ENCODE measurements at places on chromosomes 7 and 10.

DNA sequence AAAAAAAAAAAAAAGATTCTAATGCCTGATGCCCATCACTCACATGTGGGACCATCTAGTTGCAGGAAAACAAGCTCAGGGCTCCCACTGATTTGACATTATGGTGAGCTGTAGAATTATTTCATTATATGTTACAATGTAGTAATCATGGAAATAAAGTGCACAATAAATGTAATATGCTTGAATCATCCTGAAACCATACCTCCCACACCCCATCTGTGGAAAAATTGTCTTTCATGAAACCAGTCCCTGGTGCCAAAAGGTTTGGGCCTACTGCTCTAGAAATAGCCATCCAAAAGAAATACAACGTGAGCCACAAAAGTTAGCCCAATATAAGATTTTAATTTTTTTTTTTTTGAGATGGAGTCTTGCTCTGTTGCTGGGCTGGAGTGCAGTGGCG lies 265.1 kb downstream of the PRPF18 start:
- DNase-seq, result no peak

DNA sequence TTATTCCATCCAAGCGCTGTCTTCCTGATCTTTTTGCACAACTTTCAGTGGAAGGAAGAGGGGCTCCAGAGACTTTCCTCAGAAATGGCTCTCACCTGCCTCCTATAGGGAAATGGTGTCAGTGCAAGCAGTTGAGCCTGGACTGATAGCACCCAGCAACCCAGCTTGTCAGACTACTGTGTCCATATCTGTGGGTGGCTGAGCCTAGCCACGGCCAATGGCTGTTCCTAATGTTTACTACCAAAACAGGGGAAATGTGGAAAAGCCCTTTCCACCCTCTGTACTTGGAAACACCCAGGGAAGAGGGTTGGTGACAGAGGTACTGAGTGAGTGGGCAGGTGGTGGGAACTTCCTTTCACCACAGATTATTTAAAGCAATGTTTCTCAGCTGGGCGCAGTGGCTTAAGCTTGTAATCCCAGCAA lies 4.3 kb upstream of the YKT6 start:
- no peak for DNase-seq

- no peak for DNase-seq
Observed at GRCh38 chr10:71649631-71650030, 69.9 kb downstream of the C10orf105 start.

DNA sequence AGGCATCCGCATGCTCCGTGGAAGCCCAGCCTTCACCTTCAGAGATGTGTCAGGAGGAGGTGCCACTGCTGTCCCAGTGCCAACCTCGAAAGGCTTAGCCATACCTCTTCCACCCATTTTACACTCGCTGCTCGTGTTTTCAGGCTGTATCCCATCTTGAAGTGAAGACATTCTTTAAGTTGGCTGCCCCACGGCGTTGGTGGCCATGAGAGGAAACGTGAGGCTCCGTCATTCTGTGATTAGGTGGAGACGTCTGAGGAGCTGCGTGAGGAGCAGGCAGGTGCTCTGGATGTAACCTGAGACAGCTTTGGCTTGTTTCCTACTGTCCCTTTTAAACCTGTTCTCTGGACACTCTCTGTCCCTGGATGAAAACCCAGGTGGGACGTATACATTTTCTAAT lies 159.9 kb upstream of the RNF32 start:
- DNase-seq, result no peak

DNA sequence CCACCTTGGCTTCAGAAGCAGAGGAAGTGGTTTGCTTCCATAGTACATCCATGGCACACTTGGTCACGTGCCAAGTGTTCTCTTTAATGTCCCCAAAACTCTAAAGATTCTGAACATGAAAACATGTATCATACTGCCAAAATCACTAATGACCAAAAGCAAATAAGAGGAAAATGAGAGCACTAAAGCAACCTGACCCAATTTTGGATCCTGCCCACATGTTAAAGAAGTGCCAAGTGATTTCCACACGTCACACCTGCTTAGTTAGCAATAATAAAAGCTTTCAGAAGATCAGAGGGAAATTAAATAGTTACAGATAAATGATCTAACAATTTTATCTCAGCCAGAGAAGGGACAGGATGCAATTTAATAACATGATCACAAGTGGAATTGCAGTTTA lies 1170.0 kb downstream of the XPNPEP1 start:
- DNase-seq, result no peak

- no peak for DNase-seq
Observed at GRCh38 chr10:112145263-112145662, 38.3 kb downstream of the GPAM start.

DNA sequence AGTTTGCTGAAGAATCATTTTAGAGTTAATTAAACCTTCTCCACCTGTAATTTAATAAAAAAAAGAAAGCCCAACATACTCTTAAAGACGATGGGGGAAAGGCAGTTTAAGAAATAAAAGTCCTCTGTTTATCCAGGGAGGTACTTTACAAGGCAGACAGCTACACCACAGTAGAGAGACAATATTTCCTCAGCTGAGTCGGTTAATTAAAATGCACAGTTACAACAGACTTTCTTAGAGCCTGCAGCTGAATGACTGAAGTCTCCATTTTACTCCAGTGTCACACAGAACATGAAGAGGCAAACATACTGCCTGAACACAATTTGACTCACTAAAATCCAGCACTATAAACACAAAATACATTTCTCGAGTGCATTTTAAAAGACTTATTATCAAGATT lies 15.1 kb downstream of the LRRTM3 start:
- DNase-seq, result no peak

GRCh38 chr7:129748356-129749109 lies 137.0 kb downstream of the NRF1 start:
- no peak for DNase-seq

- DNase-seq, result no peak
Observed at GRCh38 chr7:87219545-87220025, at the start of gene TMEM243. TMEM243 (minus strand) TSS chr7:87219732; CDS start chr7:87219503, 229 bp downstream.

GRCh38 chr10:75922435-75922834 lies 491.0 kb downstream of the LRMDA start:
- no peak for DNase-seq

DNA sequence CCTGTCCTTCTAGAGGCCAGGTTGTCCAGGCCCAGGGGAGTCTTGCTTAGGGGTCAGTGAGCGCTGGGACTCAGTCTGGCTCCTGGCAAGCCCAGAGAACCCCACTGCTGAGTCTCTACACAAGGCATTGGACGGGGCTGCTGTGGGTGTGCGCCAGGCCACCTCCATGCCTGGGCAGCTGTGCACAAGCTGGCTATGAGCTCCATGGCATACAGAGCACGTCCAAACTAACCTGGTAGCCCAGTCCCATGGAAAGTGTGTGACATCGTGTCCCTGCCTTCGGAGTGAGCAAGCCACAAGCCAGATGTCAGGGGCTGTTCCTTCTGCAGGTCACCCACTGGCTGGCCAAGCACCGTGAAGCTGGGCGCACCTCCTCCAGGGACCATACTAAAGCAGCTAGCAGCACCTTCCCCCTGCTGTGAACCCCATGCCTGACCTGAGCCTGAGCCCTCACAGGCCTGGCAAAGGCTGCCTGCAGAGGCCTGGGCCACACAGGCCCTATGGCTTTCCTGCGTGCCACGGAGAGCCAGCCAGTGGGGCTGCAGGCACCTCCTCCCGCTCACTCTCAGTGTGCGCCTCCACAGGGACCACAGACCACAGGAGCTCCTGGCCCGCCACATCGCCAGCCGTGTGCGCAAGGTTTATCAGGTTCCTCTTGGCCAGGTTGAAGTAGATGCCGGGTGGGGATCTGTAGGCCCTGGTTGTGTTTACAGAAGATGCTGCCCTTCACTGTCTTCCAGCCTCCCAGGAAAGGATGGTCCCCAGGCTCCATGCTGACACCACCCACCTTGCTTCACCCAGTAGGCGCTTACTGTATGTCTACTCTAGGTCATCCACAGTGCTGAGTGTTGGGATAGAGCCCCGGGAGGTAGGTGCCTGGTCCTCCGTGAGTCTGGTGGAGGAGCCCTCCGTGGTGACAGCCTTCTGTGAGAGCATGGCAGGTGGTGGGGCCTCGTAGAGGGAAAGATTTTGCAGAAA lies 219.7 kb downstream of the EBF3 start:
- no peak for DNase-seq

DNA sequence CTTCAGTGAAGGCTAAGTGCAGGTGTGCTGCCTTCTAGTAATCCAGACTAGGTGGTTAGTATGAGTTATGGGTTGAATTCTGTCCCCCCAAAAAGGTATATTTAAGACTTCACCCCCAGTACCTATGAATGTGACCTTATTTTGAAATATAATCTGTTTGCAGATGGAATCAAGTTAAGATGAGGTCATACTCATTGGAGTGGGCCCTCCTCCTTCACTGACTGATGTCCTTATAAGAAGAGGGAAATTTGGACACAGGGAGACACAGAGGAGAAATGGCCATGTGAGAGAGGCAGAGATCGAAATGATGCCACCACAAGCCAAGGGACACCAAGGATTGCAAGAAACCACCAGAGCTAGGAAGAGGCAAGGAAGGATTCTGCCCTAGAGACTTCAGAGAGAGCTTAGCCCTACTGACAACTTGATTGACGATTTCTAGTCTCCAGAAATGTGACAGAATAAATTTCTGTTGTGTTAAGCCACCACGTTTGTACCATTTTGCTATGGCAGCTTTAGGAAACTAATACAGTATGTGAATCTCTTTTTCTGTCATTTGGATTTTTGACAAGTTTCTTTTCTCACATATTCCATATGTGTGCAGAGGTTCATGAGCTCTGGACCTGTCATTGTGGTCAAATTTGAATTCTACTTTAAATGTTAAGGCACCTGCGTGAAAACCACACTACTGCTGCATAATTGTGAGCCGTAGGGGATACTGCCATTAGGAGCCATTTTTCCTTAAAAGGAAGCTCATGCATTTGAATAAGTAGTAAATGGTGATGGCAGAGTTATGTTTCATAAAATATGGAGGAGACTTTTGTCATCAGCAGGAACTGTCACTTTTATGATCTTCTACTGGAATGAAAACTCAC lies 2.6 kb upstream of the RPA3 start:
- no peak for DNase-seq

GRCh38 chr10:22834471-22834870 lies 93.4 kb upstream of the ARMC3 start:
- no peak for DNase-seq

DNA sequence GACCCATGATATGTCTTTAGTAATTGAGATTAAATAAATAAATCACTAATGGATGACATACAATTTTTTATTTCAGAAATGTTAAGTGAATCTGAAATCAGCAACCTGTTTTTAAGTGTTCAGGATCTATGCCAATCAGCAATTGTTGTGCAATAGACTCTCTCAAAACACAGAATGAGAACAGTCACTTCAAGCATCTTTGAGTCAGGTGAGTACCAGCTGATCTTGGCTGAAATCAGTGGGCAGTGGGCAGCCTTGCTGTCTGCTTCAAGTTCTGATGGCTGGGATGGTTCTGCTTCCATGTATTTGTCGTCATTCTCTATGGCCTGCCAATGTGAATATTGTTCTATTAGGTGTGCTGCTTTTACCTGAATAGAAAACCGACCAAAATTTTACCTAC lies 82.3 kb upstream of the NRG3 start:
- DNase-seq, result no peak
